ENCODE measurements at places on chromosomes 7 and 10.

GRCh38 chr10:77027576-77027975, 610.0 kb downstream of the KCNMA1 start:
- no peak for DNase-seq

DNA sequence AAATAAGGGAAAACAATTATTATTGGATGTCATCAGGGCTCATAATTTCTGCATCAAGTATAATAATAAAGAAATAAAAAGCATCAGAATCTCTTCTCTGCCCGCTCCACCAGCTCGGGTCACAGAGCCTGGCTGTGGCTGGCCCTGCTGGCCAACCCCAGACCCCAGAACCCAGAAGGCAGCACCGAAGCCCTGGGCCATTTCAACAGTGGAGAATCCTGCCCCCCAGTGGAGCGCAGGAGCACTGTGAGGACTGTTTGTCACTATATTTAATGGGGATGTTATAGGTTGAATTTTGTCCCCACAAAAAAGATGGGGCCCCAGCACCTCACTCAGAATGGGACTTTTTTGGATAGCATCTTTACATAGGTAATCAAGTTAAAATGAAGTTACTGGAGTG, 27.3 kb downstream of the DENND11 start:
- DNase-seq, result no peak

GRCh38 chr10:63241841-63242281, 108.7 kb downstream of the NRBF2 start:
- no peak for DNase-seq

DNA sequence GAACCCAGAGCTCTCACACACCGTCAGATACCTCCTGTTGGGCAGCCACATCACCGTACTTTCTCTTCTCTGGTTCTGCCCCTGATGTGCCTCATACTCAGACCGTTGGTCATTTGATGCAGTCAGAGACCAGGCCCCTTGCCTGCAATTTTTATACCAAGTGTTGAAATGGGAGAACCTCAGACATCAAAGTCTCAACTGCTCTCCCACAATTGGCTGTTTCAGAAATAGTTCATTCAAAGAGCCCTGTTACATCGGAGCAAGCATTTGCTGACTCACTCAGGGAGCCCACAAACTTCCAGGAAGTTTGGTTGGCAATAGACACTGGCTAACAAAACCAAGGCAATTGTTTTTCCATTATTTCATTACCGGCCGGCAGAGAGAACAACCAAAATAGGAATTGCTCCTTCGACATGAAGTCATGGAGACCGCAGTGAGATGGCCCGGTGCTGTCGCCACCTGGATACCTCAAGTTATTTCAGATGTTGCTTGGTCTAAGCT, 33.5 kb upstream of the ADAM12 start:
- DNase-seq, result no peak

DNA sequence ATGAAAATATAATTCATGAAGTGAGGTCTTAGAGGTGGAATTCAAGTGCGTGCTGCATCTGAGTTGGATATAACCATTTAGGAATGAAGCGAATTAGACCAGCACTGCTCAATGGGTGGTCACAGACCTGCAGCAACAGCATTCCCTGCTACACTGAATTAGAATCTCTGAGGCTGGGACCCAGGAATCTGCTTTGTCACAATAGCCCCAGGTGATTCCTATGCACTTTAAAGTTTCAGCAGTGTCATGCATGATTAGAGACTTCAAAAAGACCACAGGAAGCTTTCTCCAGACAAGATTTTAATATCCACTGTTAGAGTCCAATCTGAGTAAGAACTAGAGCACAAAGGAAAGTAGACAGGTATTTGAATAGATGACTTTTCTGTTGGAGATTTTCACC, 352.8 kb upstream of the VSTM2A start:
- no peak for DNase-seq

DNA sequence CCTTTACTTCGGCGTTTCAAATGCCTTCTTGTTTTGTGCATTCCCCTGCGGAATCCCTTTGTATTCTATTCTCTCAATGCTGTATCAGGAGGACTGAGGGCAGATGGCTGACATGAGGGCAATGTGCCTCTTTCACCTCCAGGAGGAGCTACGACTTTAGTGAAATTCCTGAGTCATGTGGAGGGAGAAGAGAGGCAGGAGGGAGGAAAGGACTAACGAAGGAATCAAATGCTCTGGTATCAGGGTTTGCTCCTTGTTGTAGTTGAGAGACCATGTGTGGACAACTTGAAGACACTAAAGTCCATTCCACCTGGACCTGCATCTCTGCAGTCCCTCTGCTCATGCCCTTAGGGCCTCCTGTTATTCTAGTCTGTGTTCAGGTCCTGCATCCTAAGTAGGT, 40.2 kb upstream of the PRSS58 start:
- no peak for DNase-seq

- no peak for DNase-seq
Measured at GRCh38 chr10:3432081-3432825, 259.7 kb upstream of the PITRM1 start.

- DNase-seq, result no peak
Measured at GRCh38 chr10:84401854-84402611, 73.6 kb downstream of the CCSER2 start.

DNA sequence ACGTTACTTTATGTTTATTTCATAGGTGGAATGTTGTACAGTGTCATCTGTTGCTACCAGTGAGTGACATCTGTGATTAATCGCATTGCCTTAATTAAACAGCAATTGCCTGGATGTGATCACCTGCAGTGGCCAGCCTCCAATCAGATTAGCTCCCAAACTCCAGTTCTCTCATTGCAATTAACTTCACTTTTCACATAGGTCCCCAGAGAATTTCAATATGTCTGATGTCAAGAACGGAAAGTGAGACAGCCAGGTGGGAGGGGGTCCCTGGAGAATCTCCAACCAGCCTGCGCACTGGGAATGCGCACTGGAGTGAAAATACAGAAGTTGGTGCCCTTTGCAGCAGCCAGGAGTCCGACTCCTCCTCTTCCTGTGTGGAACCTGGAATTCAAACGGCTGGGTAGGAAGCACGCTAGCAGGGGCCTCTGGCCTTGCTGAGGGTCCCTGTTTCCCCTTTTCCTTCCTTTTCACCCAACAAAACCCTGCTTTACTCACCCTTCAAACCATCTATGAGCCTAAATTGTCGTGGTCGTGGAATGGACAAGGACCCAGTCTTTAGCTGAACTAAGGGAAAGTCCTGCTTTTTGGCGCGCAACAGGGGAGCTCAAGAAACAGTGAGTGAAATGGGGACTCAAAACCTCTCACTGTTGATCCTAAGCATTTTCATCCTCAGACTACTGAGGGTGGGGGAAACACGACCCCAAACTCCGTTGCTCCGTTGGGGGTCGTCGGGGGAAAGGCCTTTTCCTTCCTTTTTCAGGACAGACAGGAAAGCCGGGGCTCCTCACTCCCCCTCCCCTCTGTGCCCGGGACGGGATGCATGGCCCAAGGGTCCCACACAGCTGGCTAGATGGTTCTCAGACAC, 1355.5 kb upstream of the LRRTM3 start:
- DNase-seq, result peak; percentile 31

GRCh38 chr7:84389242-84389641, 194.7 kb upstream of the SEMA3A start:
- DNase-seq, result no peak

- no peak for DNase-seq
Measured at GRCh38 chr10:110284262-110284661, 20.5 kb downstream of the SMNDC1 start.

DNA sequence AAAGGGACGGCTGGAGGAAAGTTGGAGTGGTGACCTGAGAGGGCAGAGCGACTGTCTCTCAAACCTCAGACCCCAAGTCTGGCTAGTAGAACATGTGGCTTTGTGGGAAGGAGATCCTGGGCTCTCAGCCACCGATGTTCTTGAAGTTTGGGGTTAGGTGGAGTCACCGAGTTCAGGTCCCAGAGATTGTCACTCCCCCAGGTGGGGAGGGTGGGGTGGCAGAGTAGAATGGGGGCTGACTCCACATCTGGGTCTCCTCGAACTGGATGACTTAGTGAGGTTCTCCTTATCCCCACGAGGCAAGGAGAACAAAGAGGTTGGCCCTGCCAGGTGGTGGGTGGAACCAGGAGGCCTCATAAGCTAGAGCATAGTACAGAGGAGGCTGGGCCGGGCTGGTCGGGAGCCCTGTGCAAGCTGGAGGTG, 14.7 kb upstream of the PNLIPRP2 start:
- DNase-seq, result no peak

All from left ventricle myocardium inferior (tissue), 1 donor.